NCI-H2029 treated with DMSO at 0.1 percent for 48 hours (cell line): ENCODE measurements at places on chromosomes 1 and 21.

DNA sequence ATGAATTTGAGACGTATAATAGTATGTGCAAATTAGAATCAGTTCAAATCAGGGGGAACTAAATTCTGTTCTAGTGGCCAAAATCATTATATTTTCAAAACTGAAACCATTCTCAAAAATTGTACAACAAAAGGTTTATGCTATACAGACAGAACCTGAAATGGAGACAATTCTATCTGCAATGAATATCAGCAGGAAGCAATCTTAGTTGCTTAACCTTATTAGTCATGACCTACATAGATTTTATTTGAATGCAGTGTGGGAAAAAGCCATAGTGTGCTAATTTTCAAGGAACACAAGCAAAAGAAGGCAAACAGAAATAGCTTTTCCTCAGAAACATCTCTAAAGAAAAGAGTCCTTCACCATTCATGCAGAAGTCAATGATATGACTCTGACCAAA lies 6.5 kb downstream of the AK5 start:
- no peak for DNase-seq

GRCh38 chr1:92934395-92935378 lies 26.6 kb downstream of the DIPK1A start:
- peak; percentile 92 for DNase-seq

GRCh38 chr1:205523261-205523890 lies 18.9 kb downstream of the CDK18 start:
- DNase-seq, result no peak

- DNase-seq, result no peak
Observed at GRCh38 chr1:54857141-54857540, 29.9 kb downstream of the DHCR24 start.
